ENCODE measurements at places on chromosomes 2 and 18. TPM values are rescaled to one million over a fixed set of nuclear protein-coding genes. Genes with fewer than 3 reads are reported as not detected.

SCN7A gene
- 10.7 TPM for total RNA-seq

DNA sequence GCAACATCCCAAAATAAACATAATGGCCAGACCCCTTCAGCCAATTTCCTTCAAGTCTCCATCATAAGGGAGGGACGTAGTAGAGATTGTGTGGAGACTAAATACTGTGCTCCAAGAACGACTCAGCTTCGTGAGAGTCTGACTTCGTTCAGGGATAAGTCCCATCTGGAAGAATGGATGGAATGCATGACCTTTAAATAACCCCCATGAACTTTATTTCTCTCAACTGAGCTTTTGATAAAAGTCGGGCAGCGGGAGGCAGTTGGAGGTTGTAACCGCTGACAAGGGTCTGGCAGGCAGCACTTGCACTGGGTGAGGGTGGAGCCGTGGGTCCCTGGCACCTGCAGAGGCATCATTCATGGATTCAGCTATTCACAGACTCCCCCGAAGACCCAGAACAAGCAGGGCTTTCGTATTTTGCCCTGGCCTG is 115.9 kb downstream of the ZFP36L2 start:
- DNase-seq = peak; percentile 22

DNA sequence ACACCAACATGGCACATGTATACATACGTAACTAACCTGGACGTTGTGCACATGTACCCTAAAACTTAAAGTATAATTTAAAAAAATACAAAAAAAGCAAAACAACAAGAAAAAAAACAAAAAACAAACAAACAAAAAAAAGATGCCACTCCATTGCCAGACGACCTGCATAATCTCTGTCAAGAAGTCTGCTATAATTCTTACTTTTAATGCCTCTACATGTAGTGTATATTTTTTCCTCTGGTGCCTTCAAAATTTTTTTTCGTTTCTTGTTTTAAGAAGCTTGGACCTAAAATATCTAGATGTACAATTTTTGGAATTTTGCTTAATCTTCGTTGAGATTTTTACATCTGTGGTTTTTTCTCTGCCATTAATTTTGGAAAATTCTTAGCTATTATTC is 235.6 kb upstream of the ZNF521 start:
- no peak for DNase-seq

- no peak for DNase-seq
Observed at GRCh38 chr2:134337631-134338030, 83.8 kb downstream of the MGAT5 start.

MATN3 gene
- total RNA-seq = 2.4 TPM

- DNase-seq = no peak
Observed at GRCh38 chr18:2981212-2981728, 31.7 kb downstream of the LPIN2 start.

CACNB4 gene
- total RNA-seq = 2.1 TPM

DNA sequence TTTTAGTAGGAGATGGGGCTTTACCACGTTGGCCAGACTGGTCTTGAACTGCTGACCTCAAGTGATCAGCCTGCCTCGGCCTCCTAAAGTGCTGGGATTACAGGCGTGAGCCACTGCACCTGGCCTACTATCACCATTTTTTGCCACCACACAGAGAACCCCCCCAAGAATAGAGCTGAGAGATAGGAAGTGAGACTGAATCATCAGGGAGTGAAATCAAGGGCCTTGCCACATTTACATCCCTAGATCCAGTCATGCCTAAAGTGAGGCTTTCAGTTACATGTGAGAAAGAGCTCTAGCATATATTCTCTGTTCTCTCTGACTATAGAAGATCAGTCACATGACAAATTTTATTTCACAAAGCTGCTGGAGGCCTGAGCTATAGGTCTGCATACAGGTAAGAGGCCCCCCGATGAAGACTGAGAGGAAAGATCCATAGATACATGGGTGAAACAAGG is 28.0 kb upstream of the KCMF1 start:
- no peak for DNase-seq

GPR17 gene
- not detected for total RNA-seq

- no peak for DNase-seq
Observed at GRCh38 chr2:112134120-112134519, 4.1 kb upstream of the FBLN7 start.

DNA sequence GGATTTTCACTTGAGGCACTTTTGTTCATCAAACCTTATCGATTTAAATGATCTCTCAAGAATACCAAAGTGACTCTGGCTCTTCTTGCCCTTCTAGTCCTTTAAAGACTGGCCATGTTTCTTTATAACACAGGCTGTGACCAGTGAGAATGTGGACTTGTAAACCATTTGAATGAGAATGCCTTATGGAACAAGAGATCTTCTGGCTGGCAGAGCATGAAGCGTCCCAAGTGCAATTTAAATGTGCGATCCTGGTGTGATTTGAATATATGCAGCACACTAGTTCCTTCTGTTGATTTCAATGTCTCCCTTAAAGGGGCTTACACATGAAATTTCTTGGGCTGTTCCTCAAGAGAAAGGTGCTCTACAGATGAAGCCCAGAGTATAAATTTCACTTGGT is 262.4 kb upstream of the CCDC68 start:
- DNase-seq = no peak

- DNase-seq = no peak
Observed at GRCh38 chr18:50127516-50128210, 67.3 kb downstream of the MYO5B start.

TSHZ1 gene
- 19.3 TPM for total RNA-seq

DNA sequence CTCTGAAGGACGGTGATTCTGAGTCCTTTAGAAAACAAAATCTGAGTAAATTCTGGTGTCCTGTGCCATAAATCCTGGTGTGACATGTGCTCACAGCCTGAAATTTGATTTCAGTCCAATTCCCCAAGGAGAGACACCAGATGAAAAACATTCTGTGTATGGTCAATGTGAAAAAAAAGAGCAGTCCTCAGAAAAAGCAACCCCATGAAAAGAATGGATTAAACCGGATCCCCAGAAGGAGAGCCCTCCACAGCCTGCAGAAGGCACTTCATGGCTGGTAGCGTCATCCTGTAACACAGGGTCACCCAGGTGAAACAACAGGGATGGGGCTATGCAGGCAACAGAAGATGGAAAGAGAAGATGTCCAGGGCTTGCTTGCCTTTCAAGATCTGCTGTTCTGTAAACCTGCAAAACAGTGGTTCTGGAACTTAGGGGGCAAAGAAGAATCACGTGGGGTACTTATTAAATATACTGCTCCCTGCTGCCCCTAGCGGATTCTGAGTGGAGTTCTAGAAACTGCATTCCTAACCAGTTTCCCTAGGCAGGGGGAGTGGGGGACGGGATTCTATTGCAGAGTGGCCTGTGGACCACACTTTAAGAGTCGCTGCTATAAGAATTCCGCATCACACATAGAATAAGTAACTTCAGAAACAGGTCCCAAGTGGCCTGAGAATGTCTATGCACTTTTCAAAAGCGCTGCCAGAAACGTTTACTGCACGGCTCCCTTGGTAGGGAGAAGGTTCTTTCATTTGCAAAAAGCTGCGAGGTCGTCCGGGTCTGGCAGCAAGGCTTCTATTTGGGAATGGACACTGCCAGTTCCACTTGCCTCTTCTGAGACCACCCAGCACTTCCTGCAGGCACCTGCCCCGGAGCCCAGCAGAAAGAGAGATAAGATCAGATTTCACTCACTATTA is 118.9 kb upstream of the ARL5A start:
- peak; percentile 79 for DNase-seq

PSMA8 gene
- total RNA-seq = not detected

DNA sequence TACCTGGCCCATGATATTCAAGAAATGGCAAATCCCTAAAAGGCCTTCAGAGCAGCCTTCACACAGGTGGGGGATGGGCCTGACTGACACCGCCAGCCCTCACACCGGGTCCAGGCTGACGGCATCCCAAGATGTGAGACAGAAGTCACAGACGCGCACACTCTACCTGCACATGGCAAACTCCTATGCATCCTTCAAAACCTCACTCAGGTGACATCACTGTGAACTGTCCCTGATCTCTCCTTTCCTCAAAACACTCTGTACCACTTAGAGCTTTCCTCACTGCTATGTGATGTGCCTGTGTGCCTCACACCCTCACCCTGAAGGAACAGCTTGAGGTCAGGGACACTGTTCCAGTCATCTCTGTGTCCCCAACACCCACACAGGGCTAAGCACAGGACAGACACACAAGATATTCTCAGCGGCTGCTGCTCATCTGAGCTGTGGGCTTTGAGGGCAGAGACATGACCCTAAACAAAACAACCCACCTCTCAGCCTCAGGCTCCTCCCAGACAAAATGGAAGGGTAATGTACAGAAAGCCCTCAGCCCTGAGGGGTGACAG is 27.5 kb downstream of the BIN1 start:
- DNase-seq = no peak

DNA sequence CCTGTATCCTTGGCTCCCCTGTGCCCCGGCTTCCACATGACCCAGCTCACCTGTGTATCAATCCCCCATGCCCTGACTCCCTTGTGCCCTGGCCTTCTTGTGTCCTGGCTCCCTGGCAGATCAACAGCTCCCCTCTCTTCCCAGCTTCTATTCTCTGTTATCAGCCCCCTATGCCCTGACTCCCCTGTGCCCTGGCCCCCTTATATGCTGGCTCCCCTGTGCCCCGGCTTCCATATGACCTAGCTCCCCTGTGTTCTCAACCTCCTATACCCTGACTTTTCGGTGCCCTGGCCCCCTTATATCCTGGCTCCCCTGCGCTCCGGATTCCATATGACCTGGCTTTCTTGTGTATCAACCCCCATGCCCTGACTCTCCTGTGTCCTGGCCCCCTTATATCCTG is 209.2 kb downstream of the LOXHD1 start:
- no peak for DNase-seq

ITGB6 gene
- 0.18 TPM for total RNA-seq

GRCh38 chr2:43475137-43475846 is 120.5 kb downstream of the THADA start:
- DNase-seq = no peak

DNAJC5G gene
- not detected for total RNA-seq

SERPINB4 gene
- not detected for total RNA-seq

CPO gene
- total RNA-seq = 0.55 TPM

ANKRD30BL gene
- total RNA-seq = not detected

DNA sequence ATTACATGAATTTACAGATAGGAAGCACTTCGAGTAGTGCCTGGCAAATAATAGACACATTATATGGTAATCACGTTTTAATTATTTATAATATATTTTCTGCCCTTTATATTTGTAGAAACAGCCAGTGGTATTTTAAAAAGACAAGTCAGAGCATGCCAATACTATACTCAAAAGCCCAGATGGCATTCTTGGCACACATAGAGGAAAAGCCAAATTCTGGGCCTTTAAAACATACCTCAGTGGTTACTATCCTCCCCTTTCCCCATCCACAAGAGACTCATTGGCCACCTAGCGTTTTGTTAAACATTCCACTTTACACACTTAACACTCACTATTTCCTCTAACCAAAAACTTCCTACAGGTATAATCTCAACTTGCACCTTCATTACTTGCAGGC is 63.3 kb upstream of the ZNF804A start:
- no peak for DNase-seq

EMILIN1 gene
- total RNA-seq = 210 TPM

DNA sequence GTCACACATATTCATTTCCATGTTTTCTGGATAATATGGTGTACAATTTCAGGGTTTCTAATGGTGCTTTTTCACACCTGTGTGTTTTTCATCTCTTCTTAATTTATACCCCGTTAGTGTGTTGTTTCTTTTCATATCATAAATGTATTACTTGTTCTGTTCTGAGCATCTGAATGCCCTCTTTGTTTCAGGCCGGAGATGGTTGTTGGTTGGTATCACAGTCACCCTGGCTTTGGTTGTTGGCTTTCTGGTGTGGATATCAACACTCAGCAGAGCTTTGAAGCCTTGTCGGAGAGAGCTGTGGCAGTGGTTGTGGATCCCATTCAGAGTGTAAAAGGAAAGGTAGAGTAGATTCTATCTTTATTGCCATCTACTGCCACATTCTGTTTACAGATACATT is 45.1 kb upstream of the TBR1 start:
- no peak for DNase-seq

DNA sequence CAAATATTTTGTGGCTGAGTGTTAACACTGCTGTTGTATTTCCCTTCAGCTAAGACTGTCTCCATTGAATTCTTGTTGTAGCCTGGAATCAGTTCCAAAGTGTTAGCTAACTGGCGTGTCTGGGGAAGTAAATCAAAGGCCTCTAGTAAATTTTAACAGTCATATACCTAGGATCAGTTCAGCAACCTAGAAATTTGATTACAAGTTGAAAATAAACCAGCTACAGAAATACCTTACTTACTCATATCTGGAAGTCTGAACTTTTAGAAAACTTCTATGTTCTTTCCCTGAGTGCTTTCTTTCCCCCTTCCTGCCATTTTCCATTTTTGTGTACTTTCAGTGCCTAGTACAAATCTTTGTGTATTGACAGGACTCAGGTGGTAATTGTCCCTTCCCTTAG is 396.7 kb upstream of the DCC start:
- no peak for DNase-seq

- DNase-seq = no peak
Observed at GRCh38 chr2:29650631-29651097, 270.7 kb downstream of the ALK start.

GRCh38 chr2:42769583-42770287 is 5.8 kb upstream of the OXER1 start:
- peak; percentile 45 for DNase-seq

DNA sequence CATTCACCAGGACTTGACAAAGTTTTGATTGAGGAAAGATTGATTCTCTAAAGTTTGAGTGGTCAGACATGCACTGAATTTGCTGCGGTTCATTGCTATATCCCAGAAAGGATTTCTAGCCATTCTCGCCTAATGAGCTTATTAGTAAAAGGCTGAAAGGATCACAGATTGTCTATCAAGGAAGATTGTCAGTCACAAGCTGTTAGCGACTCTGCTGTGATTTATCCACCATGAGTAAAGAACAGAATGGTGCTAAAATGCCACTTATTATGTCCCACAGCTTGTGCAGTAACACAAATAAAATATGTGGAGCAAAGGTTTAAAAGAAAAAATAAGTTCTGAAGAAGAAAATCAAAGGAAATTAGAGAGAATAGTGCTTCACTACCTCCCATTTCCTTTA is 701.2 kb upstream of the CDH7 start:
- no peak for DNase-seq

- DNase-seq = no peak
Observed at GRCh38 chr2:138877421-138877820, 97.2 kb upstream of the NXPH2 start.

DNA sequence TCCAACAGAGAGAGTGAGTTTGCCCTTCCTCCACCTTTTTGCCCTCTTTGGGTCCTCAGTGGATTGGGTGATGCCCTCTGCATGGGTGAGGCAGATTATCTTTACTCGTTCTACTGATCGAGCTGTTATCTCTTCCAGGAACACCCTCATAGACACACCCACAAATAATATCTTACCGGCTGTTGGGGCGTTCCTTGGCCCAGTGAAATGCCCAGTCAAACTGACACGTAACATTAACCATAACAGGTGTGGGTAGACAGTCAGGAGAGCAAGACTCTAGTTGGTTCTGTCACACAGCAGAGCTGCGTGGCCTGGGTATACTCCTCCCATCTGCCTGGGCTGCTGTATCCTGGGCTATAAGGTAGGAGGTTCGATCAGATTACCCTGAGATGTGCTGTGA is 144.1 kb downstream of the AGAP1 start:
- DNase-seq = no peak
